ENCODE measurements at places on chromosomes 13 and 19. TPM values are rescaled to one million over a fixed set of nuclear protein-coding genes. Genes with fewer than 3 reads are reported as not detected.

The IGFL1 gene
- total RNA-seq: not detected

The IL17D gene
- 0.35 TPM for total RNA-seq

The RAP2A gene
- 17.5 TPM for total RNA-seq

The CLDN10 gene
- total RNA-seq: 24.3 TPM

The EHD2 gene
- 58.9 TPM for total RNA-seq

The SLAIN1 gene
- total RNA-seq: 16.8 TPM

The ZNF471 gene
- 0.69 TPM for total RNA-seq

The RNF225 gene
- total RNA-seq: not detected

The FPR2 gene
- total RNA-seq: not detected

The PALM3 gene
- total RNA-seq: 0.17 TPM

The MBD3L3 gene
- total RNA-seq: not detected

The HPN gene
- total RNA-seq: 2.0 TPM

The TRPM4 gene
- total RNA-seq: 13.3 TPM

The KLK14 gene
- not detected for total RNA-seq

The ACER1 gene
- total RNA-seq: not detected

The PEG3 gene
- total RNA-seq: 9.5 TPM

The C5AR2 gene
- total RNA-seq: not detected

The MAMSTR gene
- total RNA-seq: 0.72 TPM

The ZNF836 gene
- 3.0 TPM for total RNA-seq

The RXFP2 gene
- not detected for total RNA-seq

The DIRAS1 gene
- not detected for total RNA-seq

The XAB2 gene
- total RNA-seq: 44.1 TPM

The FARP1 gene
- total RNA-seq: 97.0 TPM

The TRMT1 gene
- 56.1 TPM for total RNA-seq

The NACC1 gene
- 114 TPM for total RNA-seq

The NOTCH3 gene
- total RNA-seq: 3.8 TPM

All from epithelial cell of proximal tubule (primary cell).